Mammary epithelial cell (primary cell): ENCODE measurements at places on chromosomes 13 and 19.

- DNase-seq, result no peak
Measured at GRCh38 chr13:83929157-83929556, 46.9 kb upstream of the SLITRK1 start.

- DNase-seq, result no peak
Measured at GRCh38 chr13:44045180-44045562, 165.5 kb downstream of the LACC1 start.

DNA sequence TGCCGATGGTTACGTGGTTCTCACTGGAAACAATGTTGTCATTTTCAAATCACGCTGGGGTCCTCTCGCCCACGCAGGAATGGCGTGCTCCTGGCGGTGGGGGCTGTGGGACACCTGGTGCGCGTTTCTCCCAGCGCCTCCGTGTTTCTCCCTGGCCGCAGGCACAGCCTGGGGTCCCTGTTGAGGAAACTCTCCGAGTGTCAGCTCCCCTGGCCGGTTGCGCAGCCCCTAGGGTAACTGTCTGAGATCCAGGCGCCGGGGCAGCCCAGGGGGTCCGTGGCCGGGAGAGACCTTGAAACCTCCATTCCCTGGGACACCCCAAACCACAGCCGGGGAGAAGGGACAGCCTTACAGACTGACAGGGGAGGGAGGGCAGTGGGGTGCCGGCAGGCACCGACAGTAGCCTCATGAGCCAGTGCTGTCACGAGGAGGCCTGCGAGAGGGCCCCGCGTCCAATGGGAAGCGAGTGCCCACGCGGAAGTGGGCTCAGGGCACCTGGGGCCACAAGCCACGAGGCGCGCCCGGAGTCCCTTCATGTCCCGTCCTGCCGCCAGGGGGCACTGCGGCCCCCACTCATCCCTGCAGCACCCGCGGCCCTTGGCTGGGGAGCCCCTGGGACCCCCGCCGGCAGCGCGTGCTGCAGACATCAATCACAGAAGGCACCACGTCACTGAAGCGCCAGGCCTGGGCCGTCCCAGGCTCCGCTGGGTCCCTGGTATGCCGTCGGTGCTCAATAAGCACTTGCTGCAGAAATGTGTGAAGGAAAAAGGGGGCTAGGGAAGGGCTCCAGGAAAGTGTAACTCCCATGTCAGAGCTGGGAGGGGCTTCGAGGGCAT, 9.5 kb downstream of the ADAMTSL5 start:
- no peak for DNase-seq

DNA sequence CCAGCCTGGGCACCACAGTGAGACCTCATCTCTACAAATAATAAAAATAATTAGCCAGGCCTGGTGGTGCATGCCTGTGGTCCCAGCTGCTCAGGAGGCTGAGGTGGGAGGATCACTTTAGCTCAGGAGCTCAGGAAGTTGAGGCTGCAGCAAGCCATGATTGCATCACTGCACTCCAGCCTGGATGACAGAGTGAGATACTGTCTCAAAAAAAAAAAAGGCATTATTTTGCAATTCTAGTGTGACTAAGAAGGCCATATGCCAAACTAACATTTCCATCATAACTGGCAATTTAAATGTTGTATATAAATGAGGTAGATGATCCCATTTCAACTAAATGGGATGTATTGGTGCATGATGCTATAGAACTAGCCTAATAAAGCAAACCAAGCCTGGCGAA, 632.8 kb upstream of the KLF12 start:
- peak; percentile 63 for DNase-seq

DNA sequence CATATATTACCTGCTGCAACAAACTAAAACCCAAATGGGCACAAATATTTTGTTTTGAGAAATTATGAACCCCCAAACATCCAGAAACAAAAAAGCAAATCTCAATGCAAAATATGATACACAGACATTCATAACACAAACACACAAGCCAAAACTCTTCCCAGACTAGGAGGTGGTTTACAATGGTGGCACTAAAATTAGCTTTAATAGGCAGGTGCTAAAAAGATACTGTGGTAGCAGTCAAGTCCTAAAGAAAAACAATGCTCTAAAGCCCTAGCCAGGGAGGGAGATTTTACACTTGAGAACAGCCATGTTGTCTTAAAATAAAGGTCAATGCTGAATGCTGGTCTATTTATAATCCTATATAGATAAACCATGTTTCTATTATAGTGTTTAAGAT, 65.0 kb downstream of the DOCK9 start:
- DNase-seq, result no peak

DNA sequence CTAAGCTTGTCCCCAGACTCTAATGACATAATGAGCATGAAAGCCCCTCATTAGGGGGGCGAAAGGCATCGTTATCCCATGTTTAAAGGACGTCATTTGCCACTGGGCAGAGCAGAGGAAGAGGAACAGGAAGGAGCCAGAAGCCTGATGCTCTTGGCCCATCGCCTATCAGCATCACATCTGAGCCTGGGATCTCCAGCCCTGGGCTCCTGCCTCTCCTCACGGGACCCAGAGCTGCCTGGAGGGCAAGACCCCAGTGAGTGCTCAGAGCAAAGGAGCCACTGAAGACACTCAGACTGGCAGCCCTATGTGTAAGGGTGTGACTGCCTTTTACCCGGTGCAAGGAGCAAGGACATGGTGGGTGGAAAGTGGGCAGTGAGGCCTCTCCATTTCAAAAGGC, 115.0 kb upstream of the ZNF507 start:
- DNase-seq, result no peak

GRCh38 chr19:22595918-22596341, 38.2 kb upstream of the ZNF492 start:
- no peak for DNase-seq

GRCh38 chr13:43260999-43261398, 237.6 kb downstream of the DNAJC15 start:
- peak; percentile 63 for DNase-seq

GRCh38 chr13:33913829-33914228, 95.9 kb downstream of the RFC3 start:
- no peak for DNase-seq

DNA sequence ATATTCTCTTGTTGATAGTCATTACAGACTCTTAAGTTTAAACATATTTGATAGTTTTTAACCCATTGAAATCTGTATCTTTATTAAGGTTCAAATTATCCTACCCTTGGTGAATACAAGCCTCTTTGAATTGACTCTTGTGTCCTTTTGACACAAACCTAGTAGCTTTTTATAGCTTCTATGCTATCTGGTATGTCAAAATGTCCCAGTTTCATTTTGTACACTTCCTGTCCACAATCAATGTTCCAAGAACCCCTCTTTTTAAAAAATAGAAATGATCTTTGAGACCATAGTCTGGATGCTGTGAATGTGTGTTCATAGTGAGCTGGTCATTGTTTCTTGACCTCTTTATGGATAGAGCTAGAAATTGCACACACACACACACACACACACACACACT, 39.2 kb upstream of the FGF14 start:
- no peak for DNase-seq

GRCh38 chr19:31354316-31354715, 5.1 kb upstream of the TSHZ3 start:
- DNase-seq, result no peak

DNA sequence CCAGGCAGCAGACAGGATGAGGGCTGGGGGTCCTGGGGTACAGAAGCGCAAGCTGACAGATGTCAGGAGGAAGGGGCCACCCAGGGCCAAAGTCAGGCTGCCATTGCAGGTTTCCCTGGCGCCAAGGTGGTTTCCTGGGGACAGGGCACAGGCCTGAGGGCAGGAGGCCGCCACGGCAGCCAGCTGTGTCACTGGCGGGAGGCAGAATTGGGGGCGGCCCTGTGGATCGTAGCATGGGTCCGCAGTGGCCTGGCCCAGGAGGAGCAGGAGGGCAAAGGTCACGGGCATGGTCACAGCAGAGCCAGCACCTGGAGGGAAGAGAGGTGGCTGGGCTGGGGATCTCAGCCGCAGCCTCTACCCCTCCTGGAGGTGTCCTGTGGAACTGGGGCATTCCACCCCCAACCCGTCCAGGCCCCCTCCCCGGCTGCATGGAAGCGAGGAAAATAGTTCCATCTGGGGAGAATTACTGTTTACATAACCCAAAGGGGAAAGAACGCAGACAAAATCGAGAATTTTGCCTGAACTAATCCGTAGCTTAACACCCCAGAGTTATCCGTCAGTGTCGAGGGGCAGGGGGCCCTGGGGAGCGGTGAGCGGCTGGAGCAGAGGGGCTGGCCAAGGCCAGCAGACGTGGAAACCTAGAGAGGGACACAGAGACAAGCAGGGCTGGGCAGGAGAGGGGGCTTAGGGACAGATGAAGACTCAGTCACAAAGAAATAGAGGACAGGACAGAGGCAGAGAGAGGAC, 1.9 kb downstream of the NTN5 start:
- no peak for DNase-seq

DNA sequence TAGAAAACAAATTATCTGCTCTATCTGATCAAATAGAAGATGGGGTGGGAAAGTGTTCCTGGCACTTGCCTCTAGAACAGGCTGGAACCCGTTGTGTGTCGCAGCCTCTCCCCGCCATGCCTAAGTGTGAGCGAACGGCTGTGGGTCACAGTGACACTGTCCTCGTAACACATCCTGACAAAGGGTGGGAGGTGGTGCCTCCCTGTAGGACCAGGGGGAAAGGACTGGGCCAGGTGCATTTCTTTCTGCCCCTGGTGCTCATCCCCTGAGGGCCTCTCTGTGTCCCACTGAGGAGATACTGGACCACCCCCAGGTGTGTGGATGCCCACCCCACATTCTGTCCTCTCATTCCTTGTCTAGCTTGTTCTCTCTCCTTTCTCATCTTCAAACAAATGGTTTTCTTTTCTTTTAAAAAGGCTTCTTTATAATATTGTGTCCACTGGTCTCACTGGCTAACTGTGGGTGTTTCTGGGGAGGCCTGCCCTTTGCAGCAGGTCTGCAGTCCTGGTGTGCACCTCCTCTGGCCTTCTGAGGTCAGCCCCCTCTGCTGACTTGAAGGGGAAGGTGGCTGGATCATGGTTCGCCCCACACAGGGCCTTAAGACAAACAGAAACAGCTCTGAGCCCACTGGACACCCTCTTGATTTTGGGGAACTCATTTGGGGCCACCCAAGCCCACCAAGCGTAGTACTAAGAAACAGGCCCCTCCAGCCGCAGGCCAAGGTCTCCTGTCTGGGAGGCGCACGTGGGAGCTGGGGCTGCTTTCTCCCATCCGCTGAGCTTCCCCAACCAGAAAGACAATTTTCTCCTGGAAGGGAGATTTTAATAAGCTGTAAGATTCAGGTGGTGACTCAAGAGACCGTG, 152.5 kb upstream of the SOX1 start:
- no peak for DNase-seq

GRCh38 chr13:108346376-108346775, 76.9 kb downstream of the TNFSF13B start:
- no peak for DNase-seq

GRCh38 chr19:38512277-38512676, 78.8 kb downstream of the RYR1 start:
- no peak for DNase-seq

GRCh38 chr19:44746946-44747738, 1.4 kb upstream of the BCL3 start:
- peak; percentile 98 for DNase-seq

DNA sequence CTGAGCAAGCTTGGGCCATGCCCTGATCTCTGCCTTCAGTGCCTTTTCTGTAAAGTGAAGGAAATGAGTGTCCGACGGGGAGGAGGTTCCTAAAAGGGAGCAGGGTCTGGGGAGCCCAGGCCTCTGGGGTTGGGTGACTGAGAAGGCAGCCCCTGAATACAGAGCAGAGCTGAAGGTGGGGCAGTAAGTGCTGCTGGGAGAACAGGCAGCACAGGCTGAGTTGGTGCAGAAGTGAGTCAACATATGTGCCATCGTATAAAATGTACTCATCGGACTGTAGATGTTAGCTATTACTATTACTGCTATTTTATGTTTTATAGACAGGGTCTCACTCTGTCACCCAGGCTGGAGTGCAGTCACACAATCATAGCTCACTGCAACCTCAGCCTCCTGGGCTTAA, 1.0 kb upstream of the HAMP start:
- DNase-seq, result no peak

- DNase-seq, result no peak
Measured at GRCh38 chr13:93670866-93671265, 444.3 kb downstream of the GPC6 start.

DNA sequence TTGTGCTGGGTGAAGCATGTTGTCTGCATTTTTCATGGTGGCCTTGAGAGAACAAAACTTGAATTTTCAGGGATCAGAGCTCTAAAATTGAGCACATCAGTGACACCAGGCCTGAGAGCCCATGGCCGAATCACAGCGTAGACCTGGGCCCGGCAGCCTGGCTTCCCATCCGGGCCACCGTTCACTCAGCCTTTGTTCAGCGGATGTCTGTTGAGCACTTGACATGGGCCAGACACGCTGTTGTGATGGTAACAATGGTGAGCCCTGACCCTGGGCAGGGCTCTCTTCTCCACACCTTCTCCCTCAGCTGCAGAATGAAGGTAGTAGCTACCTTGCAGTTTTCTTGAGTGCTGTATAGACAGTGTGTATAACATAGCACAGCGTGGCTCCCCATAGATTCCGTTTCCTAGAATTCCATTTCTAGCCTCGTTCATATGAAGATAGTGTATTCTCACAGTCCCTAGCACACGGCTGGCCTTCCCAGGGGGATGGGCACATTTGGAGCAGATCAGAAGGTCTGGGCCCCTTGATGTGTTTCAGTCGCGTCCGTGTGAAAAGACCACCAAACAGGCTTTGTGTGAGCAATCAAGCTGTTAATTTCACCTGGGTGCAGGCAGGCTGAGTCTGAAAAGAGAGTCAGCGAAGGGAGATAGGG, 75.3 kb downstream of the RAB20 start:
- no peak for DNase-seq

GRCh38 chr19:28615966-28616365, 597.0 kb downstream of the UQCRFS1 start:
- no peak for DNase-seq

DNA sequence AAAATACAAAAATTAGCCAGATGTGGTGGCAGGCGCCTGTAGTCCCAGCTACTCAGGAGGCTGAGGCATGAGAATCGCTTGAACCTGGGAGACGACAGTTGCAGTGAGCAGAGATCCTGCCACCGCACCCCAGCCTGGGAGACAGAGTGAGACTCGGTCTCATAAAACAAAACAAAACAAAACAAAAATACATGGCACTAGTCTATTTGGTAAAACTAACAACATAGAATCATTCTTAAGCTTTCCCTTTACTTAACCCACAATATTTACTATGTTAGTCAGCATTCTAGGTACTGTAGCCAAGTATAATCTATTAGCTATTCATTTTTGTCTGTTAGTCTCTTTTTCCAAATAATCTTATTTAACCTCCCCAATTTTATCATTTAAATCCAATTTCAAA, 1482.8 kb downstream of the SLITRK5 start:
- no peak for DNase-seq
